ENCODE measurements at places on chromosomes 7 and 10.

- no peak for DNase-seq
Observed at GRCh38 chr7:124954790-124955189, 25.2 kb upstream of the POT1 start.

- DNase-seq: no peak
Observed at GRCh38 chr10:96606216-96606615, 19.4 kb upstream of the TM9SF3 start.

- peak; percentile 9 for DNase-seq
Observed at GRCh38 chr10:73414230-73414945, 530 bp upstream of the ANXA7 start.

GRCh38 chr7:134365341-134366054 lies 48.8 kb upstream of the SLC35B4 start:
- DNase-seq: no peak

DNA sequence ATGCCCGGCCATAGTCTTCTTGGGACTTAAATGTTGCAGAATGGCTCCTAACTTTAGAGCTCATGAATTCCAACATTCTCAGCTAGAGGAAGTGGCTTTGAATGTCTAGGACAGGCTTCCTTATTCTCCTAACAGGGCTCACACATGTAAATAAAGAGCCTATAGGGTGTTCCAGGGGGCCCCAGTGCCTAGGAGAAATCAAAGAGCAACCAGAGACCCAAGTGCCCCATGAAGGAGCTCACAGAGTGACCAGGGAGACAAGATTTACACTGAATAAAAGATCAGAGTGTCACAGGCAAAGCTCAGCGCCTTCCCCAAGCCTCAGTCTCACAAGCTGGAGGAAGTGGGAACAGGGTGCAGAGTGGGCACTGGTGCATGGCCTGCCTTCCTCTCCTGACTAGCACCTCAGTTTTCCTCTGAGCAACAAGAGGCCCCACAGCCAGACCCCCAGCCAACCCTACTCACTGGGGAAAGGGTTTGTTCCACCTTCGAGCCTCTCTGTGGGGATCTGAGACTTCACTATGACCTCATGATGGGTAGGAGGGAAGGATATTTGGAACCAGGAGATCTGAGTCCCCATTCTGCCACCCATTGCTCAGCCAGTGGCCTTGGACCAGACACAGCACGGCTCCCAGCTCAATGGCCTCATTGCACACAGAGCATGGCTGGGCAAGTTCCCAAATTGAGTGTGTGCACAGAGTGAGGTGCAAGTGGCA lies 16.0 kb downstream of the TMEM273 start:
- no peak for DNase-seq

DNA sequence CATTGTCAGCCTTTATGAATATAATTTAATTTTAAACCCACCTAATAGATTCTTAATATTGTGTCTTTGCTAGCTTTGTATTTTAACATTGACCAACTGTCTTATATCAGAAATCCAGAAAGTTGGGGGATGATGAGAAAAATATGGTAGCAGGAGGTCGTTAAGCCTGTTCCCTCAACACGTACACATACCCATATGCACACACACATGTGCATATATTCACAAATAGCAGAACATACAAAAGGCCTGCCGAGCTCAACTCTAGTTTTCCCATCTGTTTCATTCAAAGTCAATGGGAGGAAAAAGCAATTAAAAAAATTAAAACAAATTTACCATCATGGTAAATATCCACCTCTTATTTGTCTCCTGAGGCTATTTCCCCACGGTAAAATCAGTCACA lies 25.9 kb upstream of the PTPRZ1 start:
- no peak for DNase-seq

GRCh38 chr7:148437043-148437442 lies 153.5 kb upstream of the C7orf33 start:
- no peak for DNase-seq

DNA sequence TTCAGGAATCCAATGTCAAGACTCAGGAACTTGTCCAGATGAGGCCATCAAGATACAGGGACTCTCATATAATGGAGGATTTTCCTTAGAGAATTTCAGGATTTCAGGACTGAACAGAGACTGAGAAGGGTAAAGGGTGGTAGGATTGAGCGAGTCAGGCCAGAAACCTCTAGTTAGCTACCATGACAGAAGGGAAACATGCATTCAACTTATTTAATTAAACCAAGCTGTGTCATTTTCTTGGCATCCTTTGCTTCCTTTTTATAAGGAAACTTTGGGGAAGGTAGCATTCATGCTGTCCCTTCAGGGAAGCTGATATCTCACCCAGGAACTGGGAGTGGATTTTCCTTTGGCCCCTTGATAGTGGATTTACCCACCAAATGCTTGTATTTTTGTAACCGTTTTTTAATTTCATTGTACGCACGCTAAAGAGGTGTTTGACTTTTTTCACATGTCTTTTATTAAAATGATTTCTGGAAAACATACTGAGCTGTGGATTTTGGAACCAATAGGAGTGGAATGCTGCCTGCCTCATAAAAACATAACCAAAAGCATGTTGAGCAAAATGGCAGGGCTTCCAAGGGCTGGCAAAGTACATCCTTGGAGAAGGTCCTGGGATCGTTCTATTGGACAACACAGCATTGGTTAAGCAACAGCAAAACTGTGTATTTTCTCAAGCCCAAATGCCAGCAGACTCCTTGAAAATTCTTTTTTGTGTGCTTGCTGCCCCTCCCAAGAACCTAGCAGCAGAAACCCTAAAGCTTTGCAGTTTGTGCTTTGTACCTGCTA lies 104.5 kb downstream of the CXCL12 start:
- peak; percentile 48 for DNase-seq

GRCh38 chr7:72015136-72015535 lies 397.0 kb downstream of the CALN1 start:
- DNase-seq: no peak

- DNase-seq: no peak
Observed at GRCh38 chr10:119654540-119654939, 3.4 kb downstream of the BAG3 start.

DNA sequence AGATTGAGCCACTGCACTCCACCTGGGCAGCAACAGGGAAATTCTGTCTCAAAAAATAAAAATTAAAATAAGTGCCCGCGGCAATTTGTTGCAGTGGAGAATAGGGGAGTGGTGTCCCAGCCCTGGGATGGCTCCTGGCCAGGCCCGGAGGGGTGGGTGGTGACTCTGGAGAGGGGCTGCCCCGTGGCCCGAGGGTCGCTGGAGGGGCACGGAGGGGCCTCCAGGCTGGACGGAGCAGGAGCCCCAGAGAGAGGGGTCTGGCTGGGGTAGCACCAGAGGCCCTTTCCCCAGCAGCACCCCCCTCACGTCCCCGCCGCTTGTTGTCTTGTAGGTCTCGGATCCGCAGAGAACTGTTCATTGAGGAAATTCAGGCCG lies 38.6 kb upstream of the SH2B2 start:
- DNase-seq: no peak

GRCh38 chr10:80700252-80700651 lies 162.6 kb downstream of the SH2D4B start:
- no peak for DNase-seq

GRCh38 chr10:80501913-80502521 lies 35.7 kb upstream of the SH2D4B start:
- DNase-seq: no peak

- no peak for DNase-seq
Observed at GRCh38 chr10:110414548-110415309, 83.0 kb upstream of the DUSP5 start.

DNA sequence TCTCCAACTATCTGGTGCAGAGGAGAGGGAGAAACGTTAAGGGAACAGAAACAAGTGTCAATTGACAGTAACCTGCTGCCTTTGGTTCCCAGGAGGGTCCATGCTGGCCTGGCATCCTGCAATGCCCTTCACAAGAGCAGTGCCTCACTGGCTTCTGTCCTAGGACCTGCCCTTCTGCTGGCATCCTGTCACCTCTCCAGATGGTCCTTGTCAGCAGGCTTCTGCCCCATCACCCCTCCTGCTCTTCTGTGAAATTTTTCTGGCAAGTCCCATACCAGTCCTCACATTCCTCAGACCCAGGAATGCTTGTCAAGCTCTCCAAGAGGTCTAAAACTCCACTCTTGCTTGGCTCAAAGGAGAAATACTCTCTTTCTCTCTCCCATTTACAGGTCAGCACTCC lies 34.2 kb downstream of the C10orf67 start:
- DNase-seq: no peak

- DNase-seq: no peak
Observed at GRCh38 chr7:44226396-44226753, 25.6 kb downstream of the YKT6 start.

GRCh38 chr7:36262309-36263094 lies 109.4 kb downstream of the EEPD1 start:
- DNase-seq: no peak

GRCh38 chr10:98422182-98422581 lies 7.2 kb upstream of the PYROXD2 start:
- no peak for DNase-seq

DNA sequence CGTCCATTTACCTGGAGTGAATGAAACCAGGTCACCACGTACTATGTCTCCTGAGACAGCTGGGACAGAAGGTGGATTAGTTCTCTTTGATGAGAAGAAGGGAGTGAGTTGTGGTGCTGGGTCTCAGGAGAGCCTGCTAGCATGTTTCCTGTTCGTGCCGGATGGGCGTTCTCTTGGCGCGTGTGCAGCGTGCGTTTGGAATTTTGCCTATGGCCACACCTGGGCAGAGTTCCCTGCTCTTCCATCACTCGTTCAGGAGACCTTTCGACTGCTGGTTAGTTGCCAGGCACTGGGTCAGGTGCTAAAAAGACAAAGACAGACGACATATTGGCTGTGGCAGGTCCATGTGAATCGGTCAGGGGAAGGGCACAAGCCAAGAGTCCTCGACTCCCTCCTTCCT lies 90.3 kb downstream of the TRRAP start:
- no peak for DNase-seq

DNA sequence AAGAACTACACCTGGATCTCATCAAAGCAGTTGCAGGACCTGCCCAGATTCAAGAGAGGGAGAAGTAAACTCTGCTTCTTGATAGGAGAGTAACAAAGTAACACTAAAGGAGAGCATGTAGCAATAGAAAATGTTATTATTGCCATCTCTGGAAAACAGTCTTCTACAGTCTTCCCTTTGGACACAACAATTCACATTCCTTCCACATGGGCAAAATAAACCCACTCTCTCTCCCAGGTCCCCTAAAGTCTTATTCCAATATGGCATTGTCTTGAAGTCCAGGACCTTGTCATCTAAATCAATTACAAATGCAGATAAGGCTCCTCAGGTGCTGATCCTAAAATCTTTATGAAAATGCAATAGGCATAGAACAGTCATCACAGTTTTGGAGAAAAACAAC lies 10.3 kb upstream of the WNT2 start:
- no peak for DNase-seq

- no peak for DNase-seq
Observed at GRCh38 chr10:6958254-6958653, 378.2 kb upstream of the PRKCQ start.

GRCh38 chr7:115052706-115053105 lies 130.8 kb downstream of the MDFIC start:
- DNase-seq: no peak

DNA sequence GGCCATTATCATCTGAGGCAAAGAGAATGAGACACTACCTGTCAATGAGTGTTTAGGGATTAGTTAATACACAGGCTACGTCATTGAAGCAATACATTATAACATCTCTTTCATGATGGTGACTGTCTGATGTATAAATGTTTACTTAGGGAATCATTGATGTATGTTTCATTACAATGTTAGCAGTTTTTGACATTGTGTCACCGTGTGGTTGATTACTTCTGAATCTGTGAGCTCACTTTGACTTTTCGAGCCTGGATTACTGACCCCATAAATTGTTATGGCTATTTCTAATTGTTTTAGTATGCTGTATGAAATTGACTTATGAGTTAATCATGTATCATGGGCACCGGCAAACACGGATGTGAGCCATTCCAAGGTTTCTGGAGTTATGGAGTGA lies 494.0 kb downstream of the MAGI2 start:
- no peak for DNase-seq

DNA sequence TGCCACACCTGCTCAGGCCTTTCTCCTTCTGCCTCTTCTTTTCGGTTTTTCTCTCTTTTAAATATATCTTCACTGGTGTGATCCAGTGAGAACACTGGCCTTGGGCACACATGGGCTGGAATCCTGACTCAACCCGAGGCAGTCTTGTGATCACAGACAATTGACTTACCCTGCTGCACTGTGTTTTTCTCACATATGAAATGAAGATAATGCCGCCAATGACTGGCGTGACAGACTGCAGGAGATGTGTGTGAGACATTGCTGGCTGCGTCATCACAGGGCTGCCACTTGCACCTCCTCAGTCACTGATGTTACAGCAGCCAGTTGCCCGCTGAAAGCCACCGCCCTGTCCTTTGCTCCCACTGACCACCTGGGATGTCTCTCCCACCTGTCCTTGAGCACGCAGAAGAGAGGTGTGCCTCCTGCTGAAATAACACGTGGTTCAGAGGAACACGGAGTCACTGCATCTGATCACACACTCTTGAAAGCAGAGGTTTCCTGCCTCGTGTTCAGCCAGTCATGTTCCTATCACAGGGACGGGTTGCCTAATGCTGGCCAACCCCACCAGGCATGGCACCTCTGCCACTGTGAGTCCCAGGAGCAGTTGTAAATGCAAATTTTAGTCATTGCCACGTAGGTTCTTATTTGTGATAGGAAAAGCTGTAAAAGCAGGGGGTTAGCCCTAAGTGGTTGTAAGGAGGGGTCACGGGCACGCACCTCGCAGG lies 124.6 kb upstream of the LANCL2 start:
- DNase-seq: no peak

GRCh38 chr10:124124123-124124768 lies 30.8 kb upstream of the CHST15 start:
- no peak for DNase-seq

GRCh38 chr7:97381815-97382554 lies 264.5 kb downstream of the SDHAF3 start:
- no peak for DNase-seq

- no peak for DNase-seq
Observed at GRCh38 chr7:141290973-141291372, 217.1 kb downstream of the TMEM178B start.

GRCh38 chr10:6164271-6165095 lies 38.2 kb upstream of the PFKFB3 start:
- no peak for DNase-seq

- no peak for DNase-seq
Observed at GRCh38 chr10:106819490-106819889, 345.0 kb downstream of the SORCS1 start.

DNA sequence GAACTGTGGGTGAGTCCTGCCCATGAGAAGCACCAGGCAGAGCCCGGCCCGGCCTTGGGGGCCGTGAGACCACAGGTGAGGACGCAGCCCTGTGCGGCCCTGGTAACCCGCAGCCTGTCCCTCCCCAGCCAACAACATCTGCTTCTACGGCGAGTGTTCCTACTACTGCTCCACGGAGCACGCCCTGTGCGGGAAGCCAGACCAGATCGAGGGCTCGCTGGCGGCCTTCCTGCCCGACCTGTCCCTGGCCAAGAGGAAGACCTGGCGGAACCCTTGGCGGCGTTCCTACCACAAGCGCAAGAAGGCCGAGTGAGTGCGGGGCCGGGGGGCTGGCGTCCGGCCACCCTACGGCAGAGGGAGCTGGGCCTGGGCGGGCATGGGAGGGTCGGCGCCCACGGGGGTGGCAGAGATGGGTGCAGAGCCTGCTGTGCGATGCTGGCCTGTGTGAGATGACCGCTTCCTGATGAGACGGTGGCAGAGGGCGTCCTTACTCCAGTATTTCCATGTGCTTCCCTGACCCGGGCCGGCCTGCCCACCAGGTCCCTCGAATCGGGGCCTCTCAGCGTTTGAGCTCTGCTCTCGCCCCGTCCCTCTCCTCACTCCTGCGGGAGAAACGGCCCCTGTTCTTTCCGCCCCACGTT lies 34.1 kb upstream of the FOXL3 start:
- no peak for DNase-seq

Measured in eye (tissue), 1 donor.